Effector memory CD4-positive, alpha-beta T cell (primary cell): ENCODE measurements at places on chromosomes 2 and 18.

DNA sequence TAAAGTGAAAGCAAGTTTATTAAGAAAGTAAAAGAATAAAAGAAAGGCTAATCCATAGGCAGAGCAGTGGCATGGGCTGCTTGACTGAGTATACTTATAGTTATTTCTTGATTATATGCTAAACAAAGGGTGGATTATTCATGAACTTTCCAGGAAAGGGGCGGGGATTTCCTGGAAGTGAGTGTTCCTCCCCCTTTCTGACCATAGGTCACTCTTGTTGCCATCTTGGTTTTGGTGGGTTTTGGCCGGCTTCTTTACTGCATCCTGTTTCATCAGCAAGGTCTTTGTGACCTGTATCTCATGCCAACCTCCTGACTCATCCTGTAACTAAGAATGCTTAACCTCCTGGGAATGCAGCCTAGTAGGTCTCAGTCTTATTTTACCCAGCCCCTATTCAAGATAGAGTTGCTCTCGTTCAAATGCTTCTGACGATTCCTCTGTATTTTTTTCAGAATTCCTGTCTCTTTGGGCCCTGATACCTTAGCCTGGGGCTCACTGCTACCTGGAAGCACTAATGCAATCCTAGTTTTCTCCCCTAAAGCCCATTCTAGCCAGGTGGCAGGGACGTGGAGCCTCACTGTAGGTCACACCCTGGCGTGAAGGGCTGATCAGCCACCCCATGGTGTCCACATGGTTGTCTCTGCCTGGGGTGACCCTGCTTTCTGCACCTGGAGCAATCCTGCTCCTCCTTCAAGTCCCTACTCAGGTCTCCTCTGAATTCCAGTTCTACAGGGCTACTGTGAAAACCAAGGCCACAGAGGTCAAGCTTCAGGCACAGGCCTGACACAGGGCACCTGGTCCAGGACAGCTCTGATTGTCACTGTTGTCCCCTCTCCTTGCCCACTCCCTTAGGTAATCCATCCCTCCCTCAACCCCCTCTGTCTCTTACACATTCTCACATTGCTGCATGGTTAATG, 6.0 kb upstream of the SLC35F6 start:
- no peak for DNase-seq

DNA sequence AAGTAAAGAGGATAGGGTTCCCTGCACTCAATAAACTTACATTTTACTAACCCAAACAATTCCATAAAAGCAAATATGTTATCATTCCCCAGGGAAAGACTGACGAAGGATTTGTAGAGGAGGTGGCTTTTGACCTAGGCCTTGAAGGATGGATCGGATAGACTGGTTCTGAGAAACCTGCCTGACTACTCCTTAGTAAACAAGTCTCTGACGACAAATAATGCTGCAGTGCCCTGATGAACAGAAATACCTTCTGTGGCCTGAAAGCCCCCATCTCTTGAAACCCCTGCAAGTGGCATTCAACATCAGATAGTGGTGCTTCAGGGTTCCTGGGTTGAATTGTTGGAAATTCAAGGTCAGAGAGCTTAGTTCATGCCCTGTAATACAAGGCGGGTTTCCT, 19.2 kb downstream of the PRKCE start:
- DNase-seq, result no peak

DNA sequence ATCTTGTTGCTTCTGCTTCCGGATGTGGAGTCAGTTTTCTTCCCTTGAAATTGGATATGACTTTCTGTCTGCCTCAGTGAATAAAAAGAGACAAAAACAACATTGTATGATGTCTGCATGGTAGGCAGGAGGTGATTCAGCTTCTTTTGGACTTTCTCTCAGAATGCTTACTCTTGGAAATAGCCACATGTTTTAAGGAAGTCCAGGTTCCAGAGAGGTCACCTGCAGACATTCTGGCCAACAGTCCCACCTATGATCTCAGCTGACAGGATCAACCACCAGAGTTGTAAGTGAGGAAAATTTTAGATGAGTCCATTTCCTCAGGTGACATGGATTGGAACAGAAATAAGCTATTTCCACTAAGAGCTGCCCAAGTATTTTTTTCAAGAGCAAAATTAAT, 508.7 kb upstream of the FAM98A start:
- DNase-seq, result no peak

DNA sequence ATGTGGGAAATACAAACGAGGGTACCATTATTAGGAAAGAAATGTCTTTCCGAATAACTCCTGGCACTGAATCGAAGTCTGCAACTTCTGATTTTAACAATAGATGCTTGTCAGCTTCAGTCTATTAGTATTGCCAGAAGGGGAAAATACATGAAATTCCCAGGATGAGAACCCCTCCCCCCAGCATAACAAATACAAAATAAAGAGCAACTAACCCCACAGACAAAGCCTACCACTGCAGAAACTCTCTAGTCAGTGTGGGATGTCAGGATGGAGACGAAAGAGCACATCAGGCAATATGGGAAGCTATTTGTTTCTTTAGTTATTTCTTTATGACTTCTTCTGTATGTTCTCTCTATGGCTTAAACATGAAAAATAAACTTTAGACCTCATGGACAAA, 365.0 kb upstream of the CDH2 start:
- no peak for DNase-seq

GRCh38 chr18:75214766-75215510, 4.3 kb downstream of the TSHZ1 start:
- no peak for DNase-seq

DNA sequence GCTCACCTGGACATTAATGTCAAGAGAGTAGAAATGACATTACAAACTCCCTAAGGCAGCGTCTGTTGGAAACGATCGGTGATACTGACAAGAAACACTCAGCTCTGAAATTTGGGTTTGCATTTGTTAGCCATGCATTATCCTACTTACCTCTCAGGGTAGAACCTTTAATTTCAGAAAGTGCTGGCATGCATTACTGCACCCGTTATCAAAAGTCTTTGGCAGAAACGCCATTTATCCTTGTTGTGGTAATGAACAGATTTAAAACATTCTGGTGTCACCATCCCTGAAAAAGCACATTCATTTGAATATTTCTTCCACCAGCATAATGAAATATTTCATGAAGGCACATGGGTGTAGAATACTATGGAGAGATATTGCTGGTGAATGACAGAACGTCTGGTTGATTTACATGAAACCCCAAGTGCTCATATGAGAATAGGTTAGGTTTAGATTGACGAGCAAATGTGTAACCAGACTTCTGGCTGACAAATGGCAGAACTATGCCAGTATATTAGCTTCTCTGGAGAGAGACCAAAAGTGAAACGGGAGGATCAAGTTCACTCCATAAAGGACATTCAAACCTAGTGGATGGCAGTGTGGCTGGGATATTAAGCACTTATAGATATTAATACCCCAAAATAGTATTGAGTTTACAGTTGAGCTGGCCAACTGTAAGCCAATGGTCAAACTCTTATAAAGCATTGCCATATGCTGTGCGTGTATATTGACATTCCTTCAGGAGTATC, 53.5 kb upstream of the ITGB6 start:
- DNase-seq, result no peak

DNA sequence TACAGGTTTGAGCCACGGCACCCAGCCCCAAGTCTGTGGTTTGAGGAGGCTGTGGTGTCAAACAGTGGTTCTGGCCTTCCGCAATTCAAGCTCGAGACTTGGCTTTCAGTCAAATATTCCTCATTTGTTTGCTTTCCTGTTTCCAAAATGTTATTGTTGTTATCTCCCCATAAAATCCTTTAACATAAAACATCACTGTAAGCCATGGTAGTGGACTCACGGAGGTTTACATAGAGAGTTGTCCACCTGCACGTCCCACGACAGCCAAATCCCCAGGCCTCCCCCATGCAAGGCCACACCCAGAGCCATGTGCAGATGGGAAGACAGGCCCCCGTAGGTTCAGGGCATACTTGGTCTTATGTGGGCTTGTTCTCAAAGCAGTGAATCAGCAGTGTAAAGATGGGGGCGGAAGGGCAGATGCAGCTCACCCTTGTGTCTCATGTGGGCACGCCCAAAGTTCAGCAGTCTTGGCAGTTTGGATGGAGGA, 18.9 kb upstream of the ST3GAL5 start:
- no peak for DNase-seq

- no peak for DNase-seq
Observed at GRCh38 chr2:209661286-209661894, 110.2 kb upstream of the UNC80 start.

DNA sequence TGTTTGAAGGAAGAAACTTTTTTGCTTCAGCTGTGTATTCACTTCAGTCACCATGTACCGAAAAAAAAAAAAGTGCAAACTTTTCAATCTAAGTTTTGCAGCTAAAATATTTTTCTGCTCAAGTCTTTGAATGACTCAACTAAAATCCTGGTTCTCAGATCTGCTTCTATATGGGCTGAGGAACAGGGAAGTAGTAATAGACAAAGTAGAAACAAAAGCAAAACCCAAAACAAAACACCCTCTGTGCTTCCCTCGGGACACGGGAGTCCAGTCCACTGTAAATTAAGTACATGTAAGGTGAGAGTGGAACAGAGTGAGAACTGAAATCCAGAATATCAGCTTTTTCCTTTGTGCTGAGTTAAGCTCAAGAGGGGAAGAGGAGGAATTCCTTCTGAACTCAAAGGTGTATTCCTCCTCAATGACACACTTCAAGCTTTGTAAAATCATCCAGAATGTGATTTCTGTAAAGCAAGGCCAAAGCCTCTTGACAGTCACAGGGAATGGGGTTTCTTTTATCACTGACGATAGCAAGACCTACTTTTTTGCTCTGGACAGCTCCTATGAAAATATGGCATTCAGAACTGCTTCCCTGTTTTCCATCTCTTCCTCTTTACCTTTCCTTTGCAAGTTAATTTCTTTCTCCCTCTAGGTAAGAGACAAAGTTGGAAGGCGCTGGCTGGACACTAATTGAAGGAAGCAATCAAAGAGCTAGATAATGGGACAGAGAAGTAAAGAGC, 433.5 kb upstream of the MMADHC start:
- DNase-seq, result no peak

GRCh38 chr2:28137221-28137620, 246.7 kb downstream of the BABAM2 start:
- DNase-seq, result no peak

DNA sequence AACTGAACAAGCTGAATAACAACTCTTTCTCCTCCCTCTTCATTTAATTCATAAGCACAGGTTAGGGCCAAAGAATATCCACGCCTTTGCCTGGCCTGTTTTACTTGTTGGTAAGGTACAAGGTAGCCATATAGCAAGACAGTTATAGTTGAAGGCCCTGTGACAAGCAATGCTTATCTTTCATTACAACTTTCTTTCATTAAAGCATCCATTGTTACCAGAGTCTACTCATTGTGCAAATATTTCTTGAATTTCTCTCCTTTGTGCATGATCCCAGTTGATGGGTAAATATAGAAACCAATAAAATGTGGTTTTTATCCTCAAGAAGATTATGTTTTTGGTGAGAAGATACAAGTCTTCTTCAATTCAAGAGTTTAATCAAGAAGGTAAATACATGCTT, 140.2 kb downstream of the UBE2E3 start:
- DNase-seq, result no peak

DNA sequence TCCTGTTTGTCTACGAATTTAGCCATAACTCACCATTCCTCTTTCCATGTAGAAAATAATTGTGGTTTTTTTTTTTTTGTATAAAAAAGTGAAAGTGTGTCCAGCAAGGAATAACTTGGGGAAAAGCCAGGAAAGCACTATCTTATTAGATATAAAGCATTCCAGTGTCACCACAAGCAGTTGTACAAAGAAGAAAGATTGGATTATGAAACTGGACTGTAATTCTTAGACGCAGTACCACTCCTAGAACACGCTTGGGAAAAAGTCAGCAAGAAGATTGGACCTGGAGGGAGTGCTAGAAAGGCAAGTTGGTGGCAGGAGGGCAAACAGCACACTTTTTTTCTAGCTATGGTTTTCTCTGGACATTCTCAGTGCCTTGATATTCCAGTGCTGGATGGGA, 186.7 kb downstream of the PARD3B start:
- no peak for DNase-seq

GRCh38 chr2:9303528-9304225, 97.1 kb downstream of the ASAP2 start:
- no peak for DNase-seq

- no peak for DNase-seq
Observed at GRCh38 chr2:241560162-241560882, 1.8 kb downstream of the BOK start.

- DNase-seq, result no peak
Observed at GRCh38 chr2:64035072-64035942, 16.1 kb upstream of the VPS54 start.

DNA sequence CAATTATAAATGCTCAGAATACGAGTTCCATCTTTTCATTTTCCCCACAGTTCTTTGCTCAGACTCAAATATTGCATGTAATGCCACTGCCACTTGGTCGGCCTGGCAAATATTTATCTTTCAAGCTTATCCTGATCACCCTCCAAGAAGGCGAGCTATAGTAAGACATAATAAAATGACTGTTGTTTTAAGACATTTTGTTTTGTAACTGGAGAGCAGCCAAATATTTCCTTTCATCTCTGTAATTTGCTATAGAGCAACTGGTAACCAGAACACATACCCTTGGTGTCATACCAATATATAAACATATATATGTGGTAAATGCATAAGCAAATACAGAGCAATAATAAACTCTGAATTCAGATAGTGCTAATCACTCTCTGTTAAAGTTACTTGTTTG, 7.3 kb upstream of the ATL2 start:
- DNase-seq, result no peak

DNA sequence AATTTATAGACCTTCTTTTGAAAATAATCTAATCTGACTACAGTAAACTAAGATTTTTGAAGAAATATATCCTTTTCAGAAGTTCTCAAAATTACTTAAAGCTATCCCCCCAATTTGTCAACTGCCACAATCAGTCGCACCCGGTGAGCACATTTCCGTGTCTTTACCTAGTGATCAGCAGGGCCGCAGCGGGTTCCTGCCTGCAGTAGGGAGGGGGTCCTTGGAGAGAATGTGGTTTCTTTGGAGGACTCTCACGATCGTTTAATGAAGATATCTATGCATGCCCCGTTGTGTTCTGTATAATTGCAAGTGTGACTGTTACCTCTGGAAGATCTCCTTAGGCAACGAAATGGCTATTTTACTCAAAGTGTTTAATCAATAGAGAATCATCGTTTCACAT, 251.9 kb upstream of the RAB12 start:
- DNase-seq, result no peak

- no peak for DNase-seq
Observed at GRCh38 chr2:160157861-160158829, 41.9 kb downstream of the ITGB6 start.

GRCh38 chr2:6864923-6865345, 773 bp downstream of the CMPK2 start:
- DNase-seq, result no peak

GRCh38 chr2:157672129-157672528, 43.5 kb upstream of the ACVR1C start:
- DNase-seq, result no peak
